Stimulated activated CD4-positive, alpha-beta T cell treated with anti-CD3 and anti-CD28 coated beads, Interleukin-12 subunit alpha, Interleukin-12 subunit beta, amount 100 ng/mL, for 48 hours (primary cell): ENCODE measurements at places on chromosomes 12 and 14.

DNA sequence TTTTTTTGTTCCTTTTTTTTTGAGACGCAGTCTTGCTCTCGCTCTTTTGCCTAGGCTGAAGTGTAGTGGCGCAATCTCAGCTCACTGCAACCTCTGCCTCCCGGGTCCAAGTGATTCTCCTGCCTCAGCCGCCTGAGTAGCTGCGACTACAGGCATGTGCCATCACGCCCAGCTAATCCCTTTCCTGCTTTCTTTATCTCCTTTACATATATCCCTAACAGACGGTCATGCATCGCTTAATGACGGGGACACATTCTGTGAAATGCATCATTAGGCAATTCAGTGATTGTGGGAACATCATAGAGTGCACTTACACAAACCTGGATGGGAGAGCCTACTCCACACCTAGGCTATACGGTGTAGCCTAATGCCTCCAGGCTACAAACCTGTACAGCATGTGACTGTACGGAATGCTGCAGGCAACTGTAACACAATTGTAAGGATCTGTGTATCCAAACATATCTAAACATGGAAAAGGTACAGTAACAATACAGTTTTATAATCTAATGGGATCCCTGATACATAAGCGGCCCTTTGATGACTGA, 32.8 kb downstream of the NOS1 start:
- DNase-seq = no peak

DNA sequence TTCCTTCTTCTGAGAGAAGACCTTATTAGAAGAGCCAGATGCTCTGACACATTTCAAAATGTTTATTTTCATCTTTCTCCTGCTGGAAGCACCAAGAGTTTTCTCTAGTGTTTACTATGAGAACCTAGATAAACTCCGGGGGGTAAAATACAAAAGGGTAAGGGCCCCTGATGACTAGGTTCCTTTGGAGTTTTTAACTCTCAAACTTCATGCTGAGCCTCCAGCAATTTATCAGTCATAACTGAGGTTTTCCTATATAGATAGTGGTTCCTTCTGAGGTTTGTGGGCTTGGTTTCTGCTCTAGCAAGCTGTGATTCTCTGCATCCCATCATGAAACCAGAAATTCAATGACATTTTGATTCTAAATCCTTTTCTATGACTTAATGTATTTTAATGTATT, 210.9 kb downstream of the LRFN5 start:
- DNase-seq = no peak

DNA sequence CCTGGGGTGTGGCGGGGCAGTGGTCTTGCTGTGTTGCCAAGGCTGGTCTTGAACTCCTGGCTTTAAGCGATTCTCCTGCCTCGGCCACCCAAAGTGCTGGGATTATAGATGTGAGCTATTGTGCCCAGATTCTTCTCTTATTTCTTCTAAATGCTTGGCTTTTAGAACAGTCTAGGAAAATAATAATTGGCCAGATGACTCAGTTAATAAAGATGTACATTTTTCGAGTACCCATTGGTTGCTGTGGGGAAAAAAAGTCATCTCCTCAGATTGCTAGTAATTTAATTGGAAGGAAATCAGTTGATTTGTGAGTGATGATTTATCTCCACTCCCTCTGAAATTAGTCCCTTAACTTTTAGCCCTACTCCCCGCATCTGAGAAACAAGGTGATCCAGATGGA, 45.5 kb downstream of the CHST11 start:
- DNase-seq = no peak

- no peak for DNase-seq
These were observed 103.4 kb downstream of the EFCAB11 start for GRCh38 chr14:89851106-89851505.

DNA sequence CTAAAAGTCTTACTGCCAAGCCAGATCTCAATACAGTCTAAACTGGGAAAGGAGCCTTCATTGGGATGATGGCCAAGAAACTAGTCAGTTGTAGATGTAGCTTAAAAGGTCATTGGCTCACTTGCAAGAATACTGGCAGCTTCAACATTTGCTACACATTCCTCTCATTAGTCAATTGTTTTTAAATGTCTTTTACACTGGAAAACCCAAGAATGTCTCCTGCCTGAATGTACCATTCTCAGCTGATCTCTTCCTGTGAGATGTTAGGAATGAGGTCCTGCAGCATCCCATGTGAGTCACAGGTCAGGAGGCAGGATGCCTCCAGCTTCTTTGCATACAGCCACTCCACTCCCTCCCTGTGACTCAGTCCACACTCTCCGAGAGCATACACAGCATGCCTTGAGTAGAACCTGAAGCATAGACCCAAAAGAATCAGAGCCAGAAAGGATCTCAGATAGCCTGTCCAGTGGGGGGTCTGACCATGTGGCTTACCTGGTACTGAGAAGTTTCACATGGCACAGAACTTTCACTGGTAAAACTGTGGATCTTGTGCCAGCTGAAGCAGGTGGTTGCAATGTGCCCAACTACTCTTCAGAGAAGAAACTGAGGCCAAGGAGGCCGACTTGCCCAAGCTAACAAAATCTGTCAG, 56.0 kb upstream of the HECTD1 start:
- DNase-seq = no peak

DNA sequence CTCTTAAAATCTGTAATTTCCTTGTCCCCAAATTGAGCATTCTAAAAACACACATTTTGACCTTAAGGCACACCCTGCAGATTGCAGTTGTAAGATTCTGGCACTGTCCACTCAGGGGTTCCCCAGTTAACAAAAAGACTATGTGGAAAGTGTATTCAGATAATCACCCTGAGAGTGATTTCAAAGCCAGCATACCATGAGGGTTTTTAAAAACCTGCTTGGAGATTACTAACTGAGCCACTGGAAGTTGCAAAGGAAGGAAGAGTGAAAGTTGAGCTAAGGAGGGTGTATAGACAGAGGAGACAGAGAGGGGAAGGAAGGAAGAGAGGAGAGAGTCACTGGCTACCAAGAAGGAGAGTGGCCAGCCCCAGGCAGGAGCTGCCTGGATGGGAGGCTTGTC, 82.6 kb downstream of the EML1 start:
- DNase-seq = no peak

- DNase-seq = no peak
These were observed 26.8 kb downstream of the LRIG3 start for GRCh38 chr12:58893495-58893894.

DNA sequence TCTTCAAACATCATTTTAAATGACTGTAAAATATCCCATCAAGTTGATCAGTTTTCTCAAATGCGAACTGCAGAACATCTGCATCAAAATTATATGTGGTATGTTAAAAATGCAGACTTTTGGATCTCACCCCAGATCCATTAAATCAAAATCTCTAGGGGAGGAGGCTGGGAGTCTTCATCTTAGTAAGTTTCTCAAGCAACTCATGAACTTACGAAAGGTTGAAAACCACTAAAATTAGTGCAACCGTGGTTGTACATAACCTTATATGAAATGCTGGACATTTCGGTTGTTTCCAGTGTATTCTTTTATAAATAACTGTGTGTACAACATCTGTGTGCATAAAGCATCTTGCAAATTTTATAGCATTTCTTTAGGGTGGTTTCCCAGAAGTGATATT, 39.2 kb downstream of the ZFP36L1 start:
- DNase-seq = no peak

GRCh38 chr12:77648716-77649115, 182.0 kb upstream of the NAV3 start:
- DNase-seq = no peak

DNA sequence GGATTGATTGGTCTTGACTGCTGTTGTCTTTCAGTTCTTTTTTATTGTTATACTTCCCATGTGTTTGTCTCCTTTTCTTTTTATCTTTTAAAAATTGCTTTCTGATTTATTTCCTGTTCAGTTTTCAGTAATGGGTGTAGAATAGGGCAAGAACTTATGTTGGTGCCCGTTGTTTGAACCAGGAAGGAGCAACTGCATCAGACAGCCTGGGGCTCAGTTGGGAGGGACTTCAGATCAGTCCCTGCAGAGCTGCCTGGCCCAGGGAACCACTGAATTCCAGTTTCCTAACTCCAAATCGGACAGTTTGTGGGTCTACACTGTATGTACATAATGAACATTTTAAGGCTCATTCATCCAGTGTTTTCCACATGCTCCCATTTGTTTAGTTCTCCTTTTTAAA, 64.9 kb downstream of the FBXO34 start:
- no peak for DNase-seq

- DNase-seq = no peak
These were observed 47.3 kb downstream of the KDM2B start for GRCh38 chr12:121533394-121534090.

DNA sequence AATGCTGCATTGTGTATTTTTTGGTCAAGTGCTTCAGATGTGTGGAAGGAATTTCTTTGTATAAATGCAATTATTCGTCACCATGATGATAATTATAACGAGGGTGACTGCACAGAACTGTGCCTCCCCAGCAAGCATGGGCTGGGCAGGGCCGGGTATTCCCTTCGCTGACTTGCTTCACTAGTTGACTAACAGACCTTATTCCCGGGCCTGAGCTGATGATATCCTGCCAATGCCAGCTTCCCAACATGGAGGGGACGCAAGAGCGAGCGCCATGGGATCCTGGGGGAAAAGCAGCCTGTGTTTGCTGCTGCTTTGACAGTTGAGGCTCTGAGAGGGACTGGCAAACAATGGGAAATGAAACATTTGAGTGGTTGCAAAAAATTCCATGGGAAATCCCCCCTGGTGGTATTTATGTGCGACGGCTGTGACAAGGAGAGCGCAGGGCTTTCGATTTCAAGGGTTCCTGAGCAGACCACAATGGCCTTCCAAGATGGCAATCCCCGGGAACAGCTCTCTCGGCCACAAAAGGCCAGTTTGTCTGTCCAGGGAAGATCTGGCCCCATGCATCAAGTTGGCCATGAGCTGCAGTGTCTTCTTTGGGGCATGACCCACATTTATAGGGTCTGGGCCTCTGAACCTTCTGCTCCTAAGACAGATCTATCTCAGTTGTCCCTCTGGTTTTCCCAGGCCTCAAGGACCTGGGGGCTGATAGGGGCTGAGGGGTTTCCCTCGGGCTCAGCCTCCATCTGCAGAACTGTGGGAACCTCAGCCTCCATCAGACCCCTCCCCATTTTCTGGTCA, 21.9 kb upstream of the MAP1LC3B2 start:
- DNase-seq = no peak

DNA sequence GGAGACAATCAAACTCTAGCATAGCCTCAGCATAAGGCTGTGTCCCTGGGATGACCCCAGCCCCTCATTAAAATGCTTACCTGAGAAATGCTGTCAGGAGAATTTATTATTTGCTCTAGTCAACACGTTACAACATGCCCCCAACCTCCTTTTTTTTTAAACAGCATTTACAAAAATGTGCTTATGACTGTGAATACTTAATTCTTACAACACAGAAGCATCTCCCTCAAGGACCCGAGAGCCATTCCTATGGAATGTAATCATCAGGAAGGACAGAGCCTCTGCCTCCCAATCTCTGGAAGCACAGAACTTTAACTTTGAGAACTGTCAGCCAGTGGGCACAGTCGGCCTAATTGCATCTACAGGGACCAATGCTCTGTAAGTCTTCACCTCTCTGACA, 136.6 kb upstream of the OVCH1 start:
- DNase-seq = no peak

- no peak for DNase-seq
These were observed 4.7 kb upstream of the SLC48A1 start for GRCh38 chr12:47768323-47768811.

GRCh38 chr12:2267703-2268470, 215.1 kb downstream of the CACNA1C start:
- no peak for DNase-seq
